ENCODE measurements at places on chromosomes 7 and 10.

GRCh38 chr7:2228921-2229320 is 3.8 kb downstream of the MAD1L1 start:
- DNase-seq = no peak

DNA sequence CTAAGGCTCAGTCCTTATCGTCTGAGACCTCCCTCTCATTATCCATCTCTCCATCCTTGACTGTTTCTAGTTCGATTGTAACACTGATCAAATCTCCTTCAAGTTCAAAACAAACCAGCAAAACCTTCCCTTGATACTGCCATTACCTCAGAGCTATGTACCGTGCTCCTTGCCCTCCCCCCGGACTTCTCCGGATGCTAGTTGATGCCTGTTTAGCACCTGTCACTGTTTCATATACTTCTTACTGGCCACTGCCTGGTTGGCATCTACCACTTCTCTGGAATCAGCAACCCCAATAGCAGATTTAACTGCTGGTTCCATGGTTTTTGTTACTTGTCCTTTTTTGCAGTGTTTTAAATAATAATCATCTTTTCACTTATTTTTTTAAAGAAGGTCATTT is 64.1 kb downstream of the BMPR1A start:
- DNase-seq = no peak

DNA sequence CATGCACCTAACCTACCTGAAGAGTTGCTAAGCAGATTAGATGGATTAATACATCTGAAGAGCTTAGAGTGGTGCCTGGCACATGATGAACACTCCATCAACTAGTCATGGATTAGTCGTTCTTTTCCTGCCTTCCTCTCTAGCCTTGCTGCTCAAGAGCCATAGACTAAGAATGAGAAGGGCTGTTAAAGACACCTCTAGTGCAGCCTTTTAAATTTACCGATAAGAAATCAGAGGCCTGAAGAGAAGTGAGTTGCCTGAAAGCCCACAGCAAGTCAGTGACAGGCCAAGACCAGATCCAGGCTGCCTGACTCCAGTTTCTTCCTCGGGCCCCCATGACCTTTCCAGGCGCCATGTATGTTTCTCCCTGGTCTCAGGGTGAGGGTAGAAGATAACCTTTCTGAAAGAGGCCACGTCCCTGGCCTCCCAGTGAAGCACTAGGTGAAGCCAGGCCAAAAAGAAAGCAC is 6.5 kb downstream of the TSPAN15 start:
- no peak for DNase-seq

DNA sequence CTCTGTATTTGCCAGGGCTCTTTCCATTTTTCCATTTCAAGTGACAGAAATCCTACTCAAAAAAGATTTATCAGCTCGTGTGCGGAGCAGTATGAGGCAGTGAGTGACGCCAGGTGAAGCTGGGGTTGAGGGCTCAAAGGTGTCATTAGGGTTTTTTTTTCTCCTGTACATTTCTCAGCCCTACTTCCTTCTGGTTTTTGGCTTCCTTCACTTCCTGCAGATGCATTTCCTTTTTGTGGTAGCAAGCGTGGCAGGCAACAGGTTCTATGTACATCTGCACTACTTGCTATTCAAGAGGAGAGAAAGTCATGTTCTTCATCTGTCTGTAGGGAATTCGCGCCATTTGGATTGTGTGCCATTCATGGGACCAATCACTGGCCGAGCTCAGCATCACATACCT is 52.8 kb upstream of the AOAH start:
- no peak for DNase-seq

GRCh38 chr10:120455004-120455403 is 2.0 kb upstream of the PLPP4 start:
- DNase-seq = no peak

- DNase-seq = no peak
These were observed 154.5 kb downstream of the RNF133 start for GRCh38 chr7:122544463-122544862.

DNA sequence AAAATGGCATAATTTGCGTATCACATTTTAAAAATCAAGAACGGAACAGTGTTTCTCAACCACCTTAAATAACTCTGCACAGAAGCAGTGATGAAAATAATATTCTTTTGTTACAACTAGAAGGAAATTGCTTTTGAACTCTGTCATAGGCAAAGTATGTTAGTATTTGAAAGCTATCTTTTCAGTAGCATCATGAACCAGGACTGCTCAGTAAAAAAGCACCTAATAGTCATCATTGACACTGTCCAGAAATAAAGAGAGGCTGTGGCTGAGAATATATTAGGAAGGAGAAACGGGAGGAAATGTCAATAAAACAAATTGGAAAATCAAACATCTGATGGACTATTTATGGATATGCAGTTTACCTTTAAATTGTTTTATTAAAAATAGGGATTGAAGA is 237.2 kb upstream of the AKR1E2 start:
- no peak for DNase-seq

GRCh38 chr10:102661658-102662028 is 17.4 kb downstream of the TRIM8 start:
- DNase-seq = no peak

DNA sequence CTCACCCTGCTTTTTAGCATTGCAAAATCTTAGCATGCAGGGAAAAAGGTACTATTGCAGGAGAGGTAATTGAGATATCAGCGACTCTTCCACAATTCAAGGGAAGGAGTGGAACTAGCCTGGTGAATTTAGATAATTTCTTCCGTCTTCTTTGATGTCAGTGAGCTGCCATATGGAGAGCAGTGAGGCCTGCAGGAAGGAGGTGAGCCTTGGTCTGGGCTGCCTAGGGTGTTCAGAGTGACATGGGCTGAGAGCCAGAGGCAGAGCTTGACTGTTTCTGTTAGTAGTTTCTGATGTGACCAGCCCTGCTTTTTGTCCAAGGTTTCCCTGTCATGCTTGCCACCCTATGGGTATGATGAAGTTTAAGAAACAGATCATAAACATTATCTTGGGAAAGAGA is 28.6 kb downstream of the KAT6B start:
- peak; percentile 36 for DNase-seq

DNA sequence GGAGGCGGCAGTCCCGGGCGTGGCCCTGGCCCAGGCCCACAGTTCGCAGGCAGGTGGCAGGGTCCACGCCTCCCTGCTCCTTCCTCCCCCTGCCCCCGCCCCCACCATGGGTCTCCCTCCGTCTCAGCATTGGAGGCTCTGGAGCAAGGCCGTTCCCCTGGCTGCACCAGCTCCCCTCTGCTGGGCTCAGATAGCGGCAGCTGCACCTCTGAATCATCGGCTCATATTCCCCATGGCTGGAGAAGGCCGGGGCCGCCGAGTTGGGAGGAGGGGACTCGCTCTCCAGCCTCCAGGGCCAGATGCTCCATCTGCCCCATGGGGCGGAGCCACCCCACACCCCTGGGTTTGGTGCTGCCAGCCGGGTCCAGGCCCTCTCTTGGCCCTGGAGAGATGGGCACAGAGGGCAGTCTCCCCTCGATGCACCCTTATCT is 145.0 kb downstream of the ELFN1 start:
- no peak for DNase-seq

DNA sequence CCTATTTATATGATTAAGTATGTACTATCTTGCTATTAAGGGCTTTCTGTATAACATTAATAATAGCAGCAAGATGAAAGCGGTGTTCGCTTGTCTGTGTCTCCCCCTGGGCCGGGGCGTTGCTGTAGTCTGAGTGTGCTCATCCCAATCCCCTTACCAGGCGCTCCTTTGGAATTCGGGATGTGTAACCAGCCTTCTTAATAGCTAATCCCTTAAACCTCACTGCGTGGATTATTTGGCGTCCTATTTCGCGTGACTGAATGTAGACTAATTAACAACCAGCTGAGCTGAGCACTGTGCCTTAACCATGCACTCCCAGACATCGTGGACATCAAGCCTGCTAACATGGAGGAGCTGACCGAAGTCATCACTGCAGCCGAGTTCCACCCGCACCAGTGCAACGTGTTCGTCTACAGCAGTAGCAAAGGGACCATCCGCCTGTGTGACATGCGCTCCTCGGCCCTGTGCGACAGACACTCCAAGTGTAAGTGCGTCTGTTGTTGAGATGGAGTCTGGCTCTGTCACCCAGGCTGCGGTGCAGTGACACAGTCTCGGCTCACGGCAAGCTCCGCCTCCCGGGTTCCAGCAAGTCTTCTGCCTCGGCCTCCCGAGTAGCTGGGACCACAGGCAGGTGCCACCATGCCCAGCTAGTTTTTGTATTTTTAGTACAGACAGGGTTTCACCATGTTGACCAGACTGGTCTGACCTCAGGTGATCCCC is 36.6 kb downstream of the BNIP3 start:
- DNase-seq = no peak

- no peak for DNase-seq
These were observed 129.7 kb downstream of the C10orf105 start for GRCh38 chr10:71589617-71590551.

DNA sequence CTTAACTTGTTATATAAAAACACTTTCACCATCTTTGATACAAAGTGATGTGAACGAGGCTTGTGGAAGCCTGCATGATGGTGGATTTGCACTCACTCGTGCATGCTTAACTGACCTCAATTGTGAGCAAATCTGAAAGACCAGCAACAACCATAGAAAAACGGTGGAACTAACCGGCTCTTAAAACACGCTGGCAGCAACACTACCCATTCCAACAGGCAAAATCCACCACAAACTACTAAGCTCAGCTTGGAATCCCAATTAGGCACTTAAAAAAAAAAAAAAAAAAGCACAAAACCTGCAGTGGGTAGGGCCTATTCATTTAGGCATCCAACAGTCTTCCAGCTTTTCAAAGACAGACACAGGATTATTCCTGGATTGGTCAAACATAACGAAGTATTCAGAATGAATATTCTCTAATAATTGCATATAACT is 1.8 kb downstream of the GDI2 start:
- DNase-seq = peak; percentile 72

- DNase-seq = no peak
These were observed 129.9 kb downstream of the WDR37 start for GRCh38 chr10:1185911-1186682.

GRCh38 chr10:80528185-80528700 is 9.5 kb upstream of the SH2D4B start:
- DNase-seq = no peak
